Fibroblast of skin of left quadriceps (primary cell): ENCODE measurements at places on chromosomes 2 and 18.

DNA sequence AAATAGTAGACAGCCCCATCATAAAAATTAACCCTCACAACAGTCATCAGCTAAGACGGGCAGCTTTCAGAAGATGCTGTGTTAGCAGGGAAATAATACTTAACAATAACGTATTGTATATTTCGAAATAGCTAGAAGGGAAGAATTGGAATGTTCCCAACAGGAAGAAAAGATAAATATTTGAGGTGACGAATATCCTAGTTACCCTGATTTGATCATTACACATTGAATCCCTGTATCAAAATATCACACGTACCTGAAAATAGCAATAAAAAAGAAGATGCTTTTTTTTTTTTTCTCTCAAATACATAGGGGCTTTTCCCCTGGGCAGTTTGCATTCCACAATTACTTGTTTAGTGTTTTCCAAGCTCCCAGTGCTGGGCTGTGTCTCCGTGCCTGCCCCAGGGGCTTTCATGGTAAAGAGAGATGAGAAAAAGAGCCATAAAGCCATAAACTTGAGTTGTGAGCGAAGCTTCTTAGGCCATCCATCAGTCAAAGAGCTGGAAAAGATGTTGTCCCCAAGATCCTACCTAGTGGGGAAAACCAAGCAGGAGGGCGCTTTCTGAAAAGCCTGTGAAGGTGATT is 183.0 kb upstream of the REV1 start:
- DNase-seq = no peak

- DNase-seq = peak; percentile 15
Observed at GRCh38 chr2:119431155-119431975, at the start of gene TMEM37. TMEM37 (plus strand) TSS chr2:119431854; CDS start chr2:119431904, 50 bp downstream.

GRCh38 chr2:238695538-238695937 is 152.3 kb upstream of the TWIST2 start:
- DNase-seq = no peak

DNA sequence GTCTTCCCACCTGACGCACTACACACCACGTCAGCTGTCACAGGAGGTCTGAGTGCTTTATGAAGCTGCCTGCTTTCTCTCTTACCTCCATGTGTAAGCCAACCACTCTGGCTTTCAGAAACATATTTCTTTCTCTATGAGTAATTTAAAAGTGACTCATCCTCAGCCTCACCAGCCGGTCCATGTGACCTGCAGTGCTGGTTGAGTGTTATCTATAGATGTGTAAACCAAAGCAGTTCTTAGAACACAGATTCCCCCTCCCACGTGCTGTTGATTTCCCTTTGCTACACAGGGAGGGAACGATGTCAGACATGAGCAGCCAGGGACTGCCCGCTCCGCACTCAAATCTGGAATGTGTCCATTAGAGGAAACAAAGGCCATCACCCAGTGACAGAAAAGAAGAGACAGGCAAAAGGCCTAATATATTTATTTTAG is 157.8 kb downstream of the BCL2 start:
- DNase-seq = peak; percentile 72
